Vagina (tissue), 2 donors: ENCODE measurements at places on chromosomes 13 and 19.

DNA sequence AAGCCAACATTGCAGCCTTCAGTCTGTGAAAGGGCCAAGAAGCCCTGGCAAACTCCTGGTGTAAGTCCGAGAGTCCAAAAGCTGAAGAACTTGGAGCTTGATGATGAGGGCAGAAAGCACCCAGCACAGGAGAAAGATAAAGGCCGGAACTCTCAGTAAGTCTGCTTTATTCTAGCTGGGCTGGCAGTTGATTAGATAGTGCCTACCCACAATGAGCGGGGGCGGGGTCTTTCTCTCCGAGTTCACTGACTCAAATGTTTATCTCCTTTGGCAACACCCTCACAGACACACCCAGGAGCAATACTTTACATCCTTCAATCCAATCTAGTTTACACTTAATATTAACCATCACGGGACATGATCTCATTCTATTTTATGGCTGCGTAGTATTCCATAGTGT, 1317.1 kb downstream of the SLITRK1 start:
- DNase-seq: no peak

- no peak for DNase-seq
These were observed 2.7 kb downstream of the PIAS4 start for GRCh38 chr19:4009990-4010807.

DNA sequence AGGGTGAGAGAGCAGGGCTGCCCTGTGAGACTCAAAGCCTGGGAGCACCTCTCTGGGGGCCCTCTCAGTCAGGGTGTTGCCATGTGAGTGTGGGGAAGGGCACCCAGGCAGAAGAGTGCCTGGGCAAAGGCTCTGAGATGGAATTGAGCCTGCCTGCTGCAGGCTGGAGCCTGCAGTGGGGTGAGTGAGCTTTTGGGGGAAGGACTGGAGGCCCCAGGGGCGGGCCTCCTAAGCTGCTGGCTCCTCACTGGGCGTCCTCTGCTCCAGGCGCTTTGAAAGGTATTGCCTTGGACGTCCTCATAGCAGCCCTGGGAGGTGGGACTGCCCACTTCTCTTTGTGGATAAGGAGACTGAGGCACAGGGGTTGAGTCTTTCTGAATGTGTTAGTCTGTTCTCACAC, 60.3 kb downstream of the ARHGEF7 start:
- no peak for DNase-seq

- no peak for DNase-seq
These were observed 1.2 kb upstream of the EEF2 start for GRCh38 chr19:3986260-3987041.

- DNase-seq: no peak
These were observed 44.5 kb upstream of the PCDH8 start for GRCh38 chr13:52892925-52893324.

- DNase-seq: no peak
These were observed 212.5 kb downstream of the POSTN start for GRCh38 chr13:37385956-37386670.

DNA sequence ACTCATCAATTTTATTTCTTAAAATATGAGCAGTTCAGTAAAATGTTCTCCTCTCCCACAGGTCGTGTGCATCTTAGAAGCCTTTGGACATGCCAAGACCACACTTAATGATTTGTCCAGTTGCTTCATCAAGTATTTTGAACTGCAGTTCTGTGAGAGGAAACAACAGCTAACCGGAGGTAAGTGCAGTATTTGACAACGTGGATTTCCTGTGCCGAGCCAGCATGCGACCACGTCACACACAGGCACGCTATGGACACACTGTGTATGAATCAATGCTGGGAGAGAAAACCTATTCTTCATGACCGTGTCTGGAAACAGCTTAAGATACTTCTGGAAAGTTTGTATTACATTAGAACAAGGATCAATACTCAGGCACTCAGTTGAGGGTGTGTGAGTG, 268.5 kb downstream of the MYO16 start:
- DNase-seq: no peak
